Stimulated activated CD4-positive, alpha-beta T cell treated with anti-CD3 and anti-CD28 coated beads, Interleukin-12 subunit alpha, Interleukin-12 subunit beta, amount 100 ng/mL, for 24 hours (primary cell): ENCODE measurements at places on chromosomes 4 and X.

DNA sequence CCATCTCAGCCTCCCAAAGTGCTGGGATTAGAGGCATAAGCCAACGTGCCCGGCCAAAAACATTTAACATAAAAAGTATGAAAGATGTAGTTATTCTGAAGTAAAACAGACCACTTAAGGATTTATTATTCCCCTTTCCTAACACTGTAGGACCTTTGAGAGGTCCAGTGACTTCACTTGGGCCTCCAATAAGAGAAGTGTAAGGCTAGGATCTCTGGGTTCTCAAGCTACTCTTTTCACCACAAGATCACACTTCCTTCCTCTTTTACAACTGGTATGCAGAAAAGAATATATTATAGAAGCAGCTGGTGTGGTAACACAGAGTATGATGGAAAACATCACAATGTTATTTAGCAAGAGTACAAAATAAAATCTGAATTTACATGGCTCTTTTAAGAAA, 30.2 kb upstream of the CCNG2 start:
- no peak for DNase-seq

DNA sequence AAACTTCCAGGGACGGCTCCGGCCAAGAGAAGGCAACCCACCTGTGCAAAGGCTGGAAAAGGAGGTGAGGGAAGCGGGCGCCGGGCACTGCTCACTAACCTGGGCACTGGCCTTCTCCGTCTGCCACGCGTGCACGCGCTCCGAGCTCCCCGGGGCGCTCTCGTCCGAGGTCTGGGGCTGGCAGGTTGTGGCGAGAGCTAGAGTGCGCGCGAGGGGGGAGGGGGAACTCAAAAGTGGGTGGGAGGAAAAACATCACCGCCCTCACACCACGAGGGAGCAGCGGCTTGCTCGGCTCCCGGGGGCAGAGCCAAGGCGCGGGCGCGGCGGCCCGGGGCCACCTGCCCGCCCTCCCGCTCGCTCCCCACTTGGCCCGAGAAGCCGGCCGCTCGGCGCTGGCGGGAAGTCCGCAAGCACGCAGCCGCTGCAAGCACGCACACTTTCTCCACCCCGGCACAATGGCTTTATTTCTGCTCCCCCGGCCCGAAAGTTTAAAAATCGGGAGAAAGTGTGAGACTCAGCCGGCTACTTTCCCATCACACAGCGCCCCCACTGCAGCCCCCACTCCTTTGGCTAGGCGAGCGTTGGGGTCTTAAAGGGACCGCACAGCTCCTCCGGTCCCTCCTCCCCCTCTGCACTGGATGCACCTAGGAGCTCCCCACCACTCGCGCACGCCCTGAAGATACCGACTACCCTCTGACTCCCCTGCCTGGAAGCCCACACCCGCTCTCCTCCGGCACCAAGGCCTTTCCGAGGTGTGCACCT, at the start of gene CHRDL1:
CHRDL1 (minus strand) TSS at position 173 of the 762 bp plus-strand sequence. CDS start 3,636 bp downstream, outside the sequence.
- no peak for DNase-seq

DNA sequence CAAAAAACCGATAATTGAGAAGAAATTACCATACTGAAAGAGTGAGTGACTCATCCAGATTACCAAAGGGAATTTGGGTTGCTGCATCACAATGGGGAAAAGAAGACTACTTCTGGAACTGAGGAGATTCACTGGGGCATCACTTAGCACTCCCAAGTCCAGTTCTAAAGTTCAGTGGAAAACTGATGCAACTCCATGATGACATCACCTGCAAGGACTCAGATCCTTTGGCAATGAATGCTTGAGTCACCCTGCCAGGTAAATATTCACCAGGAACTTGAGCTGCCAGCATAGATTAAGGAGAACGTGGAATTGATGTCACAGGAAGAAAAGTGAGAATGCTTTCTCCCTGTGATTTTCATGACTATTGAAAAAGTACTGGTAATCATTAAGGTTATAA, 32.0 kb upstream of the SMIM10L2A start:
- DNase-seq: no peak

GRCh38 chr4:37960679-37961450, 667 bp downstream of the PTTG2 start:
- no peak for DNase-seq

GRCh38 chr4:154033921-154034320, 245.0 kb upstream of the SFRP2 start:
- no peak for DNase-seq
